WTC11 (cell line): ENCODE measurements at places on chromosomes 1 and 21. TPM values are rescaled to one million over a fixed set of nuclear protein-coding genes. Genes with fewer than 3 reads are reported as not detected.

DNA sequence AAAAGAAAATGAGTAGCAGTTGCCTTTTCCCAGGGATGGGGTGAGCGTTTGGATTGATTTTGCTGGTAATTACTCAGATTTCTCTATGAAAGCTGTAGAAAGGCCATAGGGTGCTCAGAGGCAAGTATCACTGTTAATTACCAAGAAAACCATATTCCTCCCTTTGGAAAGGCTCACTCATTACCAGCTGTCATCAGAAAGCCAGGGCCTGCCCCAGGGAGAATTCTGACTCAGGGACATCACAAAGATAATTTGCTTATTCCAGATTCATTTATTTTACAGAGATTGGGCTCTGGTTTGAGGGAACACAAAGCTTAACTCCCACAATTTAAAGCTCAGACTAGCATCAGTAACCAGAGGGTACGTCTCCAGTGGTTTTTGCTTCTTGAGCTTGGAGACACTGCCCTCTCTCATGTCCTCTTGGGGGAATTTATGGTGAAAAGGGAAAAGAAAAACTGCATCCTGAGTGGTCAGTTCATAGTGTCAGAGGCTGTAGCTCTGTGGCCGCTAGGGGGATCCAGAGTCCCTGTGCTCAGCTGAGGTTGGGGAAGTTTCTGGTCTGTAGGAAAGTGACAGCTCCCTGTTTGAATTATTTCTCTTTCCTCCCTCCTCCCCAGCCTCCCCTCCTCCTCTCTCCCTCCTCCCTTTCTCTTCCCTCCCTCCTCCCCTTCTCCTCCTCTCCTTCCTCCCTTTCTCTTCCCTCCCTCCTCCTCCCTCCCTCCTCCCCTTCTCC lies 204.3 kb downstream of the KCNJ6 start:
- DNase-seq = peak; percentile 75

The CLEC20A gene
- total RNA-seq = not detected in 3 replicates

- DNase-seq = no peak
These were observed 72.4 kb downstream of the AJAP1 start for GRCh38 chr1:4726620-4727341.

The COPA gene
- total RNA-seq = 115 to 126 TPM (median 119 TPM) in 3 replicates

The SPATA21 gene
- total RNA-seq = 0.07 to 0.41 TPM in 2 of 3 replicates, not detected in the other
